ENCODE measurements at places on chromosomes 1 and 21.

- DNase-seq = no peak
These were observed 268.6 kb upstream of the RGS18 start for GRCh38 chr1:191889623-191890003.

GRCh38 chr1:228306275-228307217, 98.7 kb downstream of the OBSCN start:
- DNase-seq = no peak

- no peak for DNase-seq
These were observed 1.2 kb downstream of the ACBD3 start for GRCh38 chr1:226185141-226186036.

GRCh38 chr1:7745783-7746182, 25.3 kb upstream of the VAMP3 start:
- no peak for DNase-seq

DNA sequence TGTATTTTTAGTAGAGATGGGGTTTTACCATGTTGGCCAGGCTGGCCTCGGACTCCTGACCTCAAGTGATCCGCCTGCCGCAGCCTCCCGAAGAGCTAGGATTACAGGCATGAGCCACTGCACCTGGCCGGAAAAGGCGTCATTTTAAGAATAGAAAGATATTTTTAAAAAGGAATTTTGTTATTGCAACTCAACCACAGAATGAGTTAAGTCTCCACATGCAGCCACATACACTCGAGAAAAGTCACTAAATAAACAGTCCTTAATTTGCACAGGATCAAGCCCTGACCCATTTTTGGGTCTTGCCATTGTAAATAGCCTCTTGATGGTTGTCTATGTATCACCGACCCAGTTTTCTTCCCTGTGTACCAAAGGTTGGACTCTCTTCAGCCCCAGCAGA, 85.5 kb downstream of the FBXO2 start:
- no peak for DNase-seq

DNA sequence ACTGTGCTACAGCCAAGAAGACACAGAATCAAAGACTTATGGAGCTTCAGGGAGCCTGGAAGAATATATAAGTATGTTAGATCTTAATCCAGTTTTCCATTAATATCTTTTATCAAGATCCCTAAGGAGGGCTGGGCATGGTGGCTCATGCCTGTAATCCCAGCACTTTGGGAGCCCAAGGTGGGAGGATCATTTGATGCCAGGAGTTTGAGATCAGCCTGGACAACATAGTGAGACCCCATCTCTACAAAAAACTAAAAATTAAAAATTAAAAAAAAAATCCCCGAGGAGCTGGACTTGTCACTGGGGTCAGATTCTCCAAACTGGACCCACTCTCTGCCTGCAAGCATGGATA, 113.9 kb upstream of the CDC42BPA start:
- DNase-seq = no peak

DNA sequence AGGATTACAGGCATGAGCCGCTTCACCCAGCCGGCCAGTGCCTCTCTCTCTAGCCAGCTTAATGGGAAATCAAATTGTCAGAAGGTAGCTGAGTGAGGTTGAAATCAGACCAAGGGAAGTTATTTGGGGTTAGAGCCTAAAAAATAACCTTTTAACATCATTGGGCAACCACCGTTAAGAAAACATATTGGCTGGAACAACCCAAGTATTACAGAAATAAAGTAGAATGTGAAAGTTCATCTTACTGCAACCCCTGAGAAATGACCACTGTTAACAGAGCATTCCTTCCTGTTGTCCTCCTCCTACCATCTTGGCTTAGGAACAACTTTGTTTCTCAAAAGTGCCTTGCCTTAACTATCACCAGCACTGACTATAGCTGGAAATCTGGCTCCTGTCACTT, 3.2 kb upstream of the RNF186 start:
- no peak for DNase-seq

DNA sequence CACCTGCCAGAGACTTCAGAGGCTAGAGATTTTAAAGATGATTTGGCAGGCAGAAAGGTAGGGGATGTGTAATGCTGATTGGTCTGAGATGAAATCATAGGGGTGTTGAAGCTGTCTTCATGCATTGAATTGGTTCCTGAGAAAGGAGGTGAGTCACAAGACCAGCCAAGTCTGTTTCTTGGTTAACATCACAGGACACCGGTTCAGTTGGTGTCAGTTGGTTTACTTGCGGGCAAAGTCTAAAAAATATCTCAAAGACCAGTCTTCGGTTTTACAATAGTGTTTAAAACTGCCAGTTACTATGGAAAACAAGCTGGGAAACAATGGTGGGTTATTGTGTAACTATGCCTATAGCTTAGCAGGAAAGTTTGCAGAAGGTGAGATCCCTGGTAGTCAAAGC, 305.9 kb downstream of the BARHL2 start:
- DNase-seq = no peak

GRCh38 chr1:79295967-79296366, 289.4 kb upstream of the ADGRL4 start:
- DNase-seq = no peak

DNA sequence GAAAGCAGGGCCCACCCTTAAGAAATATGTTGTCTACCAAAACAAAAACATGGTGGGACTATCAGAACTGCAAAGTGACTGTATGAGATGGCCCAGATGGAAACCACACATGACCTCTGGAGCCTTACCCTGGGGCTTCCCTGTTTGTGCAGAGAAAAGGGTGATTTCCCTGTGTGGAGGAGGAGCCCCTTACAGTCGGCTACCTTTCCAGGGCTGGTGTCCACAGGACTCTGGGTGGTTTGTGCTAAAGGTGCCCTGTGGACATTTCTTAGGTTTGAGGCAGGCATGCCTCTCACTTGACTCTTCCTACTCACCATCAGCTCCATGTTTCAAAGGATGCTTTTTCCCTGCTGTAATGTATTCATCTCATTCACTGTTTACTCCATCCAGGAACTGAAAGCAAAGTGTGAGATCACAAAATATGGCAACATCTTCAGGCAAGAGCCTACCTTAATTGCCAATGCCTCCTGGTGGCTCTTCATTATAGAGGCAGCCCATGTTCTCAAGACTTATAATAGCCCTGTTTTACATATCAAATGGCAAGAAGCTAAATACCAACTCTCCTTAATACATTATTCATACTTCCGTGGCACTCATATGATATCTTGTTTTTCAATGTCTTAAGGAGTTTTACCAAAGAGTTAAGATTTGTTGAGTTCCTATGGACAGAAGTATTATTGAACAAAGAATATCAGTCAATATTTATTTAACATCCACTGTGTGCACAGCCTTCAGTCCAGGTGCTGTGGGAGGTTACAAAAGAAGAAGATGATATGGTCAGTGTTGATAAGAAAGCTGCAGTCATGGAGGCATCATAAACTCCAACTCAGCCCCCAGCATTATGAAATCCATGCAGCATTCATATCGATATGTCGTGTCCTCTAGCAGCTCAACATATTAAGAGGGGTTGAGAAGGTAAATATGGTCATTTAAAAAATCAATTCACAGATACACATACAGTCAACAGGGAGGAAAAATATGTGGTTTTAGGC, 15.5 kb upstream of the TFF3 start:
- no peak for DNase-seq

DNA sequence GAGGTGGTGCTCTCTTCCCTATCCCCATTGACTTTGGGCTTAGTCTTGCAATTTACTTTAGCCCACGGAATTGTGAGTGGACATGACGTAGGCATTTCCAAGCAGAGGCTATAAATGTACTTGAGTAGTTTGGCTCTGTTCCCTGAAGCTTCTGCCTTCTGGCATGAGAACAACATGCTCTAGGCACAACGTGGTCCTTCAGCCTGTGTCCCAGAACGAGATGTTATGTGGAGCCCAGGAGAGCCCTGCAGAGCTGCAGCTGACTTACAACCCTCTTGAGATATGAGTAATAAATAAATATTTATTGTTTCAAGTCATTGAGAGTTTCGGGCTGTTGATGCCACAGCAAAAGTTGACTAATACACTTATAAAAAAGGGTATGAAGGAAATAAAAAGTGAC, 105.2 kb upstream of the HMGB4 start:
- no peak for DNase-seq

- DNase-seq = no peak
These were observed 304.6 kb upstream of the FAM78B start for GRCh38 chr1:166471359-166471758.

DNA sequence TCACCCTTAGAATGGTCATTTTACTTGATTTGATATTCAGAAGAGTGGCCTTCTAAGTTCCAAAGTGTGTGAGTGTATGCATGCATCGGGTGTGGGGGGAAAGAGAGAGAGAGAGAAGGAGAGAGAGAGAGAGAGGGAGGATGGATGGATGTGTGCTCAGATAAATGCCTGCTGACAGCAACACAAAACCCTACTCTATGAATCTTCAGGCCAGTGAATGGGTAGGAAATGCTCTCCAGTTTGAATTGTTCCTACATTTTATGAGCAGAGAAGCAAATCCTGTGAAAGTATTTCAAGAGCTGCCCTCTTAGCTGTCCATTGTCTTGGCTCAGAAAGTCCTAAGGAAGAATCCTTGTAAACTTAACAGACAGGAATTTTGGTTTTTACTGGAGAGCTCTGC, 7.4 kb downstream of the JAM2 start:
- no peak for DNase-seq

- no peak for DNase-seq
These were observed 105.8 kb downstream of the TNFSF18 start for GRCh38 chr1:172944931-172945330.

- no peak for DNase-seq
These were observed 3.6 kb downstream of the OTUD7B start for GRCh38 chr1:150006881-150007421.

DNA sequence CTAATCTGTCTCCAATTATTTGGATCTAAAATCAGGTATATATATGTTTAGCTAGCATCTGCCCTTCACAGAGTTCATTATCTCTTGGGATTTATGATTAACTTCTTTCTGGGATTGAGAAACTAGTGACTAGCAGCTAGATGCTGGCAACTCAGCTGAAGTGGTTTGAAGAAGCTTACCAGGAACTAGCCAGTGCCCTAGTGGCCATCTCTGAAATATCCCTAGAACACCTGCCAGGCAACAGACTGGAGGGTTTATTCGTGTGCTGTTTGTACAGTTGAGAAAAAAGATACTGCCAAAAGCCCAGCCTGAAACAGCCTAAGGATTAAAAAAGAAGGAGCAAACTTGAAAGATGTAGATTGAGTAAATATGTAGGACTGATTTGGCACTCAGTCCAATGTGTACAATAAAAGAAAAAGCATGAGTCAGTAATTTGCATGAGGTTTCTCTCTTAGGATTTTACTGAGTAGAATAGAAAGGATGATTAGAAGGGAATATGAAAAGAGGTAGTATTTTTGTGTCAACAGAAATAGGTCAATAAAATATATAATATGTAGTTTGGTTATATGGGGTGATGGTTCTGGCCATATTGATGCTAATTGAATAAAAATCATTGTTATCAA, 1144.6 kb upstream of the ADGRL2 start:
- peak; percentile 26 for DNase-seq

DNA sequence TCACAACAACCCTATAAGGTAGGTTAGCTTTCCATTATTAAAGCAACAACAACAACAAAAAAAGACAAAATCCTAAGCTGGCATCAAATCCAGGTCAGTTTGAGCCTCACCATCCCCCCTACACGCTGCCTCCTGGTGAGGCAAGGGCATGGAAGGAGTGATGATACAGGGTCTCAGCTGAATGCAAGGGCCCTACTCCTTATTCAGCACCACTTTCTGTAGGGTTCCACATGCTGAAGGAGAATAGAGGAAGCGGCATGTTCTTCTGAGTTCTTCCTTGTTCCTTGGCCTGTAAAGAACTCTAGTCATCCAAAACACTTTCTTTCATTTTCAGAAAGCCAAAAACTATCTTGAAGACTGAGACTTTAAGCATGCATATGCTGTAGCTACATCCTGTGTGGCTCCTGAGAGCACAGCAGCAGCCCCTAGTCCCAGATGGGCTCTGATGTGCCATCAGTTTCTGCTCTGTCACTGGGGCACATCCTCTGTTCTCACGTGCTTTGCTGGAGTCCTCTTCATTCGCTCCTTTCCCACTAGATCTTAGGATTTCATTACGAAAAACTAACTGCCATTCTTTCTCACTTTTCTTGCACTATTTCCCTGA, 6.2 kb downstream of the ILDR2 start:
- DNase-seq = no peak

GRCh38 chr1:229015806-229016205, 255.1 kb upstream of the RAB4A start:
- no peak for DNase-seq

DNA sequence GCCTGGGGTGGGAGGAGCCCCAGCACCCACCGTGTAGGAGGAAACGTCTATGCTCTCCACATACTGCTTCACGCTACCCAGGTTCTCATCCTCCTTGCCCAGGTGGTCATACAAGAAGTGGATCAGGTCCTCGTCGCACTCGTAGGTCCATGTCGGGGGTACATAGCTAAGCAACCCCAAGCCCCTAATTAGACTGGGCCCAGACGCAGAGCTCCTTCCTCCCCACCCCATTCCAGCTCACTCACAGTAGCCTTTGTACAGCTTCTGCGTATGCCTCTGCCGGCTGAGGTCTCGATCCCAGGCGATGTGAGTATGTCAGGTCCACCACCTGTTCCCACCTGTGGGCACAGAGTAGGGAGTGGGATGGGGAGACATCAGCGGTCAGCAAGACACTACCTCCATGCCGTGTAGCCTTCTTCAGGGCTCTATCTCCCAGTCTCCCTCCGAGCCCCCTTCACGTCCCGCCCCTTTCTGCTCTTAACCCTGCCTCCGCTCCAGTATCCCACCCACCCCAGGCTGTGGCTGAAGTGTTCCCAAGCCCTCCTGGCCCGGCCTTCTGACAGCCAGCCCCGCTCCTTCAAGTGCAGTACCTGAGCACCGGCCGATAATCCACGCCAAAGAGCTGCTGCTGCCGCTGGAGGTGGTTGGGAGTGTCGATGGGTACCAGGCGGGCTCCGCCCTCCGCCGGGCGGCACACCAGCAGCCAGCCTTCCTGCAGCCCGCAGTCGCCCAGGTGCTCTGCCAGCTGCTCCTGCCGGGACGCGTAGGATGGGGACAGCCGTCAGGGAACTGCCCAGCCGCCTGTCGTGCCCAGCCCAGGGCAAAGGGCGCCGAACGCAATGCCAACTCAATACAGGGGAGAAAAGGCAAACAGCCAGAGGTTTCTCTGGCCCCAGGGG, 919 bp downstream of the HECTD3 start:
- peak; percentile 2 for DNase-seq

Data from kidney glomerular epithelial cell (primary cell).